Activated gamma-delta T cell treated with anti-CD3 and anti-CD28 coated beads, Interleukin-2, amount 50 U/mL, for 16 hours (primary cell): ENCODE measurements at places on chromosomes 13 and 19.

DNA sequence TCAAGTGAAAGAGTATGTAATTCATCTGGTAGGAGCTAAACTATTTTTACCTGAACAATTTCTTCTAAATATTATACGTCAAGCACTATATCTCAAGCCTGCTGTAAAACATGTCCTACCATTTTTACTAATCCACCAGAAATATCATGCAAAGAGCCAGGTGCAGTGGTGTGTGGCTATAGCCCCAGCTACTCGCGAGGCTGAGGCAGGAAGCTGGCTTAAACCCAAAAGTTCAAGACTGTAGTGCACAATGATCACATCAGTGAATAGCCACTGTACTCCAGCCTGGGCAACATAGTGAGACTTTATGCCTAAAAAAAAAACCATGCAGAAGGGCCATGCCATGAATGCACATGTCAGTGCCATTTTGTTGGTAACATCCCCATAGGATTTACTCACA lies 20.7 kb upstream of the CLN5 start:
- no peak for DNase-seq

GRCh38 chr19:51123381-51123800 lies 1.3 kb upstream of the SIGLEC9 start:
- peak; percentile 34 for DNase-seq

DNA sequence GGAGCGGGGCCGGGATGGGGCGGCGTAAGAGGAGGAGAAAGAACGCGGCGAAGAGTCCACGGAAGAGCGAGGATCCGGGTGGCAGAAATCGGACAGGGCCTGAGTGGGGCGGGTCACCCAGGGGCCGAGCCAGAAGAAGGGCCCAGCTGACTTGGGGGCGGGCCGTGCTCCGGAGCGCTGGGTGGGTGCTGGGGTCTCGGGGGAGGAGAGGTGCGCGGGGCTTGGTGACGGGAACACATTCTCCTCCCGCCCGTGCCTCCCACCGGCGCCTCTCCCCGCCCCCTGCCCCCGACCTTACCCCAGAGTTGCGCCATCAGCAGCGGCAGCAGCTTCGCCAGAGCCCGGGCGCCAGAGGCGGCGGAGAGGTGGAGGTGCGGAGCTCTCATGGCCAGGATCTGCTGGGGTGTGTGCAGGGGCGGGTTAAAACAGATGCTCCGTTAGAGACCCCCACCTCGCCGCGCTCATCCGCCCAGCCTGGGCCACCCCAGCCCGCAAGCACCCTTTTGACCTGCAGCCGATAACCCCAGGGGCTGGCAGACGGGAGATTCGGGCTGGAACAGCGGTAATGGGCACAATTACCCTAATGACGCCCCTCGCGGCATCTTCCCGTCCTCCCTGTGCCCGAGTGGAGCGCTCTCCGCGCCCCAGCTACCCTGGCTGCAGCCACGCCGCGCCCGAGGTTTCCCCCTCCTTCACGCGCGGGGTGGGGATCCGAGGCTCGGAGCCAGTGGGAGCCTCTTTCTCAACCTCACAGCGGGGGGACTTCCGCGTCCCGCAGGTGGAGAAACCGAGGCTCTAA lies 565 bp downstream of the KLK10 start:
- no peak for DNase-seq

DNA sequence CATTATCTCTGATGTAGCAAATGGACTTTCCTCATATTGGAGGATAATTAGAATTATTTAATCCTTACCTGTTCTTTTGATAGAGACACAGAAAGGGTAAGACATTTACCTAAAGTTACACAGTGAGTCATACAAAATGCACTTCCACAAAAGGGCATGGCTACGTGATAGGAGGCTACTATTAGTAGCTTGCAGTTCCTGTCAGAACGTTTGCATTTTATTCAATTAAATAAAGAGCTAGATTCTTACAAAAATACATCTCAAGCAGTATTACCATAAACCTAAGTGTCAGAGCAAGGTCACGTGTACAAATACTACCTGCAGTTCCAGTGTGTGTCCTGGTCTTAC lies 120.6 kb downstream of the ESD start:
- no peak for DNase-seq

GRCh38 chr13:98133946-98134345 lies 8.9 kb upstream of the FARP1 start:
- no peak for DNase-seq

- no peak for DNase-seq
Observed at GRCh38 chr13:79445968-79446645, 34.8 kb upstream of the NDFIP2 start.

- DNase-seq = no peak
Observed at GRCh38 chr19:485583-486236, 10.6 kb upstream of the MADCAM1 start.
